ENCODE measurements at places on chromosomes 5 and 9.

- DNase-seq: no peak
These were observed 482 bp upstream of the TDRD7 start for GRCh38 chr9:97411440-97411788.

GRCh38 chr5:150208187-150209098 lies 18.6 kb downstream of the SLC6A7 start:
- DNase-seq: no peak

DNA sequence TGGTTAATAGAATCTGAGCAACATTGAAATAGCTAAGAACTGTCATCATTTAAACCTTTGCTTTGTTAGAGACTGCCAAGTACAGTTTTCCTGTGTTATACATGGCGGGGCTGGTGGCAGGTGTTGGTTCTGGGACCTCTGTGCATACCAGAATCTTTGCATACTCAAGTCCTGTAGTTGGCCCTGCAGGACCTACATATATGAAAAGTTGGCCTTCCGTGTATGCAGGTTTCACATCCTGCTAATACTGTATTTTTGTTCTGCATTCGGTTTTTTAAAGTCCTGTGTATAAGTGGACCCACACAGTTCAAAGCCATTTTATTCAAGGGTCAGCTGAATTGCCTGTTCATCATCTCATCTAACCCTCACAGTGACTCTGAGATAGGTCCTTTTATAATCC lies 36.4 kb downstream of the LARP1 start:
- DNase-seq: no peak

DNA sequence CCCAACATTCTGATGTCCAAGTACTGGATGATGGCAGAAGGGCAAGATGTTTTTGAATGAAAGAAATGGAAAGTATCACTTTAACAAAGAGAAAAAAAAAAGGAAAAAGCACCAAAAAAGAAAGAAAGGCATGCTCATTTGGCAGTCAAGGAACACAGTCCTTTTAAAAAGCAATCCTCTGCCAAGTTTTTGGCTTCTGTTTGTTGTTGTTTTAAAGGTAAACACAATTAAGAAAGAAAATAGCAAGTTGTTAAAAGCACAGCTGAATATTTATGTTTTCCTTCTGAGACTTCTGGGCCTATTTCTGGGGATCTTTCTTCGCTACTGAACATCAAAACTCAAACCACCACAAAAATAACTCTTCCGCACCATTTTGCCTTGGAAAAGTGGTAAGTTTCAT lies 162.1 kb downstream of the TRPM3 start:
- no peak for DNase-seq

DNA sequence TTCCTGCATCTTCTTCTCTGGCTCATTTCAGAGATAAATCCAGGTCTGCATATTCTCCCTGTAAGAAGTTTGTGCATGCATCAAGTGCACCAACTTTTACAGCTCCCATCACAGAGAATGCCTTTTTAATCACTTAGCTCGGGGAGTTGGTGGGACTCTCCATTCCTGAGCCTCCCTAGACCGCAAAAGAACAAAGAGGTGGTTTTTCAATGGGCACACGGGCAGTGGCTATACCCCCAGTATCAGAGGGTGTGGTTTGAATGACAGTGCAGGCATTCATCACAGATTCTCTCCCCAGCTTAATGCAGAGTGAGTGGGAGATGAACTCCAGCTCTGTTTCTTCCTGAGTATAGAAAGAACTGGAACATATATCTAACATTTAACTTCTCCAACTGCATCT lies 264.7 kb upstream of the NR4A3 start:
- no peak for DNase-seq

- DNase-seq: no peak
These were observed 1.1 kb downstream of the RPS23 start for GRCh38 chr5:82276800-82277612.

- no peak for DNase-seq
These were observed 66.8 kb upstream of the IL17B start for GRCh38 chr5:149445739-149446369.

GRCh38 chr5:541539-542318 lies 17.5 kb upstream of the SLC9A3 start:
- no peak for DNase-seq

DNA sequence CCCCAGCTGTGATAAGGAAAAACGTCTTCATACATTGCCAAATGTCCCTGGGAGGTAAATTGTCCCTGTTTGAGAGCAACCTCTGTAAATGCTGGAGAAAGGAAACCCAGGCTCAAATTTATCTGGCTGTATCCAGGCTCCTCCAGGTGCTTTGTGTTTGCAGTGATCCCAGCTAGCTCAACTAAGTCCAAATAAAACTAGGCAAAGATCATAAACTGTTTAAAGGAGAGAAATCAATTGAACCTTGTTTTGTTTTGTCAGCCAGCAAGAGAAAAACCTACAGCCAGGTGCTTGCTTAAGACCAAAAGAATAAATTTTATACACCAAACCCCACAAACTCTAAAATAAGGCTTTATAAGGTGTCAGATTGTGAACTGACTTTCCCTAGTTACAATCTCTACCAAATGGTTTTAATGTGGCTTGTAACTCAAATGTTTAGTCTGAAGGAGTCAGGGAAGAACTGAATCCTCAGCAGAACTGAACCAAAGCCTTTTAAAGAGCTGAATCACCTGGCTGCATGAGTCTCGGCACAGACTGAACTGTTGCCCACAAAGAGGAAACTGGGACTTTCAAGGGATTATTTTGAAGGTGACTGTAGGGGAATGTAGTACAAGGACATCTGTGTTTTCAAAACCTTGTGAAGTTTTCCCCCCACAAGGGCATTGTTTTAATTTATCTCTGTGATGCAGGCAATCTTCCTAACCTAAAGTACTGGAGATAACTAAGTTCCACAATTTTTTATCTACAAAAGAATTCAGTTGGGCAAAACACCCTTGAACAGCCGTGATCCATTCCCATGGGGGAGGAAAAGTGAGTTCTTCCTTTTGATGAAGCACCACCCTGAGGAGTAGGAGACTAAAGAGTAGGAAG lies 201.7 kb upstream of the TARS1 start:
- DNase-seq: no peak

DNA sequence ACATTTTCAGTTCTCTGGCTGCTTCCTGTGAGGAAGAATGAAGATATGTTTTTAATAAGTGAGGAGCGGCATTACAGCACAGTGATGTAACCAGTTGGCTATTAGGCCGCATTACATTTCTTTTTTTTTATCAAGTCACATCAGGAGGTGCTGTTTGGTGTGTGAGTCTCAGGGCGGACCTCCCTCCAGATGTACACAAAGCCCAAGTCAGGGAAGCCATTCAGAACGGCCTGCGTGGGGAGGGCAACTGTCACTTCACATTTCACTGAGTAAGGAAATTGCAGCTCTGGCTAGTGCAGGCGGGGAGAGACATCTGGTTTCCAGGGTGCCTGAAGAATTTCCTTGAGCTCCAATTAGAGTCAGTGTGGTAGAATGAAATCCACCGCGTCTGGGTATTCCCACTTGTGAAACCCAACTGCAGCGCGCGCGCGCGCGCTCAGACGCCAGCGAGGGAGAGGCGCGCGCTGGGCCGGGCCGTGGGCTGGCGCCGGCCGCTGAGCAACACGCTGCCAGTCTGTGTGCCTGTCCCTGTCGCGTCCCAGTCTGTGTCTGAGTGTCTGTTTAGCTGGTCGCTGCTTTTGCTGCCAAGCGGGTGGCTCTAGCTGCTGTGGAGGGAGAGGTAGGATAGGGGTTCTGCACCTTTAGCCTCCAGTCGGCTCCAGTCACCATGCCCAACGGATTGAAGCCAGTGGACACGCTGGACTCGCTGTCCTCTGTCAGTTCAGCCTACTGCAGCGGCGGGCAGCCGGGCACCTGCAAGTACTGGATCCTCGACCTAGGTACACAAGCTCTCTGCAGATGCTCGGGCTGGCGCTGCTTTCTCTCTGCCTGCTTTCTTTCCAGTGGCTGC lies 140.8 kb upstream of the OTULINL start:
- no peak for DNase-seq

- no peak for DNase-seq
These were observed 91.7 kb upstream of the FAM169A start for GRCh38 chr5:74957906-74958305.

DNA sequence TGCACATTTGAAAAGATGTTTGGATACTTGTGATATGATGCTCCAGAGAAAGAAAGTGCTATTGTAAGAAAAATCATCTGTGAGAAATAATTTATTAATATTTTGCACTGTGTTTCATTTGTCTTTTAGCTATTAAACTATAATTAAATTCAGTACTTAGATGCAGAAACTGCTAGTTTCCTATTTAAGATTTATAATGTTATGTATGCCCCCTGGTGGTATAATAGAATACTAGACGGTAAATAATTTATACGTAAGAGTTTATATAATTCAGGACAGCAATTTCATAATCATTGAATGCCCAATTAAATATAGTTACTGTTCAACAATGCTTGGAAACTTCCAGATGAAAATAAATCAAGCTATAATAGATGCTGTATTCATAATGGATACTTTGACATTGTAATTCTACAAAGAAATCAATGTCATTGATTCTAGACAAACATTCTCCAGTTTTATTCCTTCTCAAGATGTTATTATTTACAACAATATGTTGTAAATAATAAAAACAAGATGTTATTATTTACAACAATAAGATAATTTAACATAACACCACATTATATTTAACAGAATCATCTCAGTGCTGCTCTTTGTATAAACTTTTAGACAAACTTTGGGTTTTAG lies 101.0 kb downstream of the TMEM232 start:
- DNase-seq: no peak

DNA sequence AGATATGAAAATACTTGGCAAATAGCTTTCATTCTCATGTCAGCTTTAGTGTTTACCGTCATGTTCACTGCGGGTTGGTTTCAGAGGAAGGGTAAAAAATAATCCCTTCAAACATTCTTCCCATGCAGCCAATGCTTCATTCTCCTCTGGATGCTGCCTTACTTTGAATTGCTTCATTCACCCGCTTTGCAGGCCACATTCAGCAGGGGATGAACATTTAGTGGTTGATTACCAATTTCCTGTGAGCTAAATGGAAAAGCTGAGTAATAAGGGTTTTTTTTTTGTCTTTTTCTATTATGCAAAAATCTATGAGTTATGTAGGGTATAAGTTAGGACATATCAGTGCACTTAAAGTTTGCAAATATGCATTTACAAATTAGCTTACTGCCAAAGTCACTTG lies 96.3 kb upstream of the MEF2C start:
- DNase-seq: no peak

- DNase-seq: no peak
These were observed 87.9 kb upstream of the TRIO start for GRCh38 chr5:14054965-14055963.

DNA sequence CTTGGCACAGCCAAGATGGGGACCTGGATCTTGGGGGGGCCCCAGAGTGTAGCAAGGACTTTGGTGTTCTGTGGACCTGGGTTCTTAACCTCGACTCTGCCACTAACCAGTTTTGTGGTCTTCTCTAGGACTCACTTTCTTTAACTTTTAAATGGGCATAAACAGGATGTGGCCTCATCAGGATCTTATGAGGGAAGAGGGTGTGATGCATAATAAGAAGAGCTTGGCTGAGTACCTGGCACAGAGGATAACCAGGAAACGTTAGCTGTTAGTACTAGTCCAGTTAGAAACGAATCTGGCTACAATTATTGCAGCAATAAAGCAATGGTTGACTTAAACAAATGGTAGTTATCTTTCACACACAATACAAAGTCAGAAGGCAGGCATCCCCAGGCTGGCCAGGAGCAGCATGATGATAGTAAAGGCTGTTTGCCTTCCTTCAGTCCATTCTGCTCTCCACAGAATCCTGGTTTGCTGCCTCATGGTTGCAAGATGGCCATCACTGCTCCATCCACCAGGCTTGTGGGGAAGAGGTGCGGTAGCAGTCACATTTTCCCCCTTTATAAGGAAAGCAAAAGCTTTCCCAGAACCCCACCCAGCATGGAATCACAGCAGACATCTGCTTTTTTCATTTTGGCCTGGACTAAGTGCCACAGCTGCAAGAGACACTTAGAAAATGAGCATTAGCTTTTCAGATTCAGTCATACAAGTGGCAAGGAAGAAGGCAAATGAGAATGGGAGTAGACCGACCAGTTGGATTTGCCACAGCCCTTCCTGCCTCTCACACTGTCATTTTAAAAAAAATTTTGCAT lies 225.0 kb downstream of the AOPEP start:
- no peak for DNase-seq

- no peak for DNase-seq
These were observed 24.9 kb downstream of the ATOX1 start for GRCh38 chr5:151733358-151734063.

- DNase-seq: no peak
These were observed 73.2 kb downstream of the TRIO start for GRCh38 chr5:14216372-14216771.

GRCh38 chr5:137036640-137037039 lies 462.5 kb downstream of the SPOCK1 start:
- DNase-seq: no peak

DNA sequence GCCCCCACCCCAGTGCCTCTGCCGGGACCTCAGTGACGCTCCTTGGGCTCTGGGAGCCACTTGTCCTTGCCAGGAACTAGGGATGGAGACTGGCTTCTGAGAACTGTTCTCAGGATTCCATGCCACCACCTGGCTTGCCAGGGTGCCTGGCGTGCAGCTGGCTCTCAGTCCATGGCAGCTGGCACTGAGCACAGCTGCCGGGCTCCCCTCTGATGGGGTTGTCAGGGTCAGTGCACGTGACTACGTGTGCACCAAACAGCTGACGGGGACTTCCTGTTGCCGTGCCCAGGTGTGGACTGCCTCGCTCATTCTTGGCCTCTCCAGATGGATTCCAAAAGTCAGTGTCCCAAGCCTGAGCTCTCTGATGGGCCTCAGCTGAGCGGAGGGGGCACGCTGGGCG lies 9.4 kb downstream of the KCNT1 start:
- DNase-seq: no peak

Measured in cortex of kidney (tissue), 1 donor.